ENCODE measurements at places on chromosomes 2 and 18.
A peak's percentile ranks its signal among the peaks of the same experiment; 100 is the strongest.

DNA sequence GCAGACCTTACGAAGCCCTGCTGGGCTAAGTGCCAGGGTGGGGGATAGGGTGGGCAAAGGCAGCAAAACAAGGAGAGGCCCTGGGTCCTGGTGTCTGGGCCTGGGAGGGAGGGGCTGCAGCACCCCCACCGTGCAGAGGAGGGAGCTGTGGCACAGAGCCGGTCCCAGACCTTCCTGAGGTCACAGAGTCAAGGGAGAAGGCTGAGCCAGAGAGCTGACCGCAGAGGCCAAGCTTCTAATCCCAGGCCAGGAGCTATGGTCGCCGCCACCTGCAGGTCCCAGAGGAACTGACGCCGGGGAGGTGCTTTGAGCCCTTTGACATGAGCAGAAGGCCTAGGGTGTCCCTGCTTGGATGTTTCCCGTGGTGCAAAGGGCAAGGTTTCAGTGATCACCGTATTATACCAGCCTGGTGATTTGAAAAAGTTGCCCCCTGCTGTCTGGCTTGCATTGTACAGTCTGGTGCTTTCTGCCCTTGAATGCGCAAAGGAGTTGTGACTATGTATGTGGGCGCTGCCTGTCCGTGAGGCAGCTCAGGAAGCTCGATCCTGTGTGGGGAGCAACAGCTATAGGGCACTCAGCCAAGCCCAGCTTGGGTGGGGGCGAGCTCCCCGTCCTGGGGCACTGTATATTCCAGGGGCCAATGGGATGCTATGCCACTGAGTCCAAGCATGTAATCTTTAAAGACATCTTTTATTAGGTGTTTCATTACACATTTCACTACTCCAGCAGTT, 44.3 kb downstream of the EDAR start:
- DNase-seq: no peak

GRCh38 chr2:175004980-175005732, at the start of gene CHN1:
TSS of gene CHN1 (minus strand) at chr2:175005381. CDS start at chr2:175004912, 469 bp downstream.
- DNase-seq: peak; percentile 86

DNA sequence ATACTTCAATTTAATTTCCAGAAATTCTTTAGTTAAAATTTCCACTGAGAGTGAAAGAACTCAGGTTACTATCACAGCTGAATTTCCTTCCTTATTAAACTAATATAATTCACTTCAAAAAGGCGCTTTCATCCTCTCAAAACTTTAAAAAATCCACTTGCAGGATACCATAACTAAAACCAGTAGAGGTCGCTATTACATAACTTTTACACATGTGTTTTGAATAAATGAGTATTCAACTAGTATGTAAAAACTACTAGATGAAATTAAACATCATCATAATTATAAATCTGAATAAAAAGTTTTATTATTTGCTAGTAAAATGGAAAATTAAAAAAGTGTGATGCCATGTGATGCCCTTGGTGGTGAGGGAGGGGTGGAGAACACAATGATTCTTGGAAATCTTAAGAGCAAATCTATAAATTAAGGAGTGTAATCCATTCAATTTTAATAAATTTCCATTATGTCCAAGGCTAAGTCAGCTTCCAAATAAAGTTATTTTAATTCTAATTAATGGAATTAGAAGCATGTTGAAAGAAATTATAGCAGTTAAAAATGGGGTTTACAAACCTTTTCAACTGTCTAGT, 61.4 kb downstream of the SOS1 start:
- DNase-seq: no peak

GRCh38 chr2:191573216-191573615, 104.7 kb upstream of the NABP1 start:
- DNase-seq: no peak

- DNase-seq: no peak
These were observed 111.5 kb upstream of the LDLRAD4 start for GRCh38 chr18:13107074-13107473.

GRCh38 chr2:175621821-175622220, 380.2 kb downstream of the LNPK start:
- no peak for DNase-seq

DNA sequence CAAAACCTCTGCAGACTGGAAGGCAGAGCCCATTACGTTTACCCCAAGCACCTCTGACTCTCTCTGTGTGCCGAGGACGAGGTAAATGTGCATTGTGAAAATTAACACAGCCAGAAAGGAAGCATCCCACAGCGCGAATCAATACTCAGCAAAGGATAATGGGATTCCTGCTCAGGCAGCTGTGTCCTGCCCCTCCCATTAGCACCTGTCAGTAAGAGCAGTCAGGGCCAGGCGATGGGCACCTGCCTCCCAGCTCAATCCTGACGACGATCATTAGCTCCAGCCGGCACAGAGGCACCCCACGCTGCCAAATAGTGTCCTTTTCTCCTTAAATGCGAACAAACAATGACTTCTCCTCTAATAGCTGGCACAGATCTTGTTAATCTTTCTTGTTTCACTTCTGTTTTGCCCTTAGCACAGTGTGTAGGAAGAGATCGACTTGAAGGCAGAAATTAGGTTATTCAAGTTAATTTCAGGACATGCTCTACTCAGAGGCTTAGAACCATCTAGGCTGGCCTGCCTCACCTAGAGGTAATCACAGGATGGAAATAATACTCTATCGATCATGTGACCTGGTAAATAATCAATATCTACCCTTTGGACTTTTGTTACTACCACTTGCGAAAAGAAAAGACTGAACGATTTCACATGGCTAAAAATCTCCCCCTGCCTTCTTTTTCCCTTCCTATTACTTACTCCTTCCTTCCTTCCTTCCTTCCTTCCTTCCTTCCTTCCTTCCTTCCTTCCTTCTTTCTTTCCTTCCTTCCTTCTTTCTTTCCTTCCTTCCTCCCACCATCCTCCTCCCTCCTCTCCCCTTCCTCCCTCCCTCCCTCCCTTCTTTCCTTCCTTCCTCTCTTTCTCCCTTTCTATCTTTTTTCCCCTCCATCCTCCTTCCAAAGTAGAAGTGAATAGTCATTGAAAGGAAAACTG, 487.9 kb upstream of the ID2 start:
- no peak for DNase-seq

DNA sequence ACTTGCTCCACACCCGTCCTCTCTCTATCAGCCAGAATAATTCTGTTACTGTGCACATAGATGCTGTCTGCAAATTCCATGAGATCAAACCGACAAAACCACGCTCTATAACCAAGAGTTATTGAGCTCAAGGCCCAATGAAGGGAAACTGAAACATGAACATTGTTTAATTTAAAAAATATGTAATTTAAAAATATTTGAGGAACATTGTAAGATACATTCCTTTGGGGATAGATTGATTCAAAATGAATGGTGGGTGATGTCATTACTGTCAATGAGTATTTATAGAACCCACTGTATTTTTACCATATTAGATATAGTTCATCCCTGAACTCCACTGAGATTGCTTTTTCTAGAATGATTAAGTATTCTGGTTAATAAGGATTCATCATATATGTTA, 50.4 kb downstream of the NCKAP5 start:
- no peak for DNase-seq

- DNase-seq: no peak
These were observed 166.7 kb upstream of the ZEB2 start for GRCh38 chr2:144686518-144687215.

DNA sequence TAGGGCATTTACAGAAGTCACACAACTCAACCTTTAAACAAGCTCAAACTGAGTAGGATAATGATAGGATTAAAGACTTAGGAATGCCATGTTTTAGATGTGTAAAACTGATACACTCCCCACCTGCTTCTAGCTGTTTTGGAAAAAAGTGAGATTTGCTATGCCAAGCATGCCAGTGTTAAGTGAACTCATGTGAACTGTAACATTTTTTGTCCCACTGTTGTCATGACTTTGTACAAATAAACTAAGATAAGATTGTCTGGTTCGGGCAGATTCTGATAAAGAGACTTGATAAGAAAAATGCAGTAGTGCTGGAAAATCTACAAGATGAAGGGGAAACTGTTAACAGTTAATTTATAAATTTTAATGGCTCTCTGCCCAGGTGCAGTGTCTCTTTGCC, 66.5 kb downstream of the GLS start:
- no peak for DNase-seq

DNA sequence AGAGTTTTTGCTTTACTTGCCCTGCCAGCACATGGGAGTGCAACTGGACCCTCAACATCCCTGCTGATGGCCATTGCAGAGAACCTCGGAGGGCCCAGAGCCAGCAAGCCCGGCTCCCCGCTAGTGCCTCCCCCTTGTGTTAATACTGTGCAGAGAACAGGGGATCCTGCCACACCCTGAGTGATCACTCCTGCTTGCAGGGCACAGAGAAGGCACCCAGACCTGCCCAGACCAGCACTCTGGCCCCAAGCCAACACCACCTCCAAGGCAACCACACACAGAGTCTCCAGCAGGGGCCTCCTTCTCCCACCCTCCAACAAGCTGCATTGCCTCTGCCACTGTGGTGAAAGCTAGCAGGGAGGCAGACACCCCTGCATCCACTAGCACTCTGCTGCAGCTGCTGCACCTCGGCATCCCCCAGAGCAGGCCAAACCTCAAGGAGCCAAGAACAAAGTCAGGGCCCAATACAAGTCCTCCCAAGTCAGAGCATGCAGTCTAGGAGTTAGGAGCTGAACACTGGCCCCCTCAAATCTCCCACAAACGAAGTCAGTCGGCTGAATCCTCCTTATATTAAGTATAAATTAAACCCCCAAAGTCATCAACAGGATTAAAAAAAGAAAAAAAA, 157.7 kb downstream of the CCDC178 start:
- DNase-seq: no peak

DNA sequence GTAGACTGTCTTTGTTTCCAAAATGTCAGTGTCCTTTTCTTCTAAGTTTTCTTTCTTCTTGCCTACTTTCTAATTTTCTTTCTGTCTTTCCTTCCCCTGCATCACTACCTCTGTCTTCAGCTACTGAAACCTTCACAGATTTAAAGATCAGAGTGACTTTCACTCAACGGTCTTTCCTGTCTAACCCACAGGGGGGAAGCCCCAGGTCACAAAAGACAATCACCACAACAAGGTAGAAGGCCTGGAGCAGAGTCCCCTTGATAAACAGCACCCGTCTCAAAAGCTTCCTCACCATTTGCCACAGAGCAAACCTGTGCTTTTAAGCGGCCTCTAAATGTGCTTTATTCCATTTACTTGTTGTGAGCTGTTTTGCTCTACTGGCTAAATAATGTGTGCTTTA, 665.4 kb downstream of the BCL11A start:
- DNase-seq: no peak

GRCh38 chr18:55918444-55918843, 330.5 kb upstream of the TCF4 start:
- DNase-seq: no peak

GRCh38 chr2:222333397-222333796, 34.6 kb upstream of the PAX3 start:
- no peak for DNase-seq

GRCh38 chr2:95174031-95174542, 8.5 kb downstream of the ZNF2 start:
- DNase-seq: no peak

DNA sequence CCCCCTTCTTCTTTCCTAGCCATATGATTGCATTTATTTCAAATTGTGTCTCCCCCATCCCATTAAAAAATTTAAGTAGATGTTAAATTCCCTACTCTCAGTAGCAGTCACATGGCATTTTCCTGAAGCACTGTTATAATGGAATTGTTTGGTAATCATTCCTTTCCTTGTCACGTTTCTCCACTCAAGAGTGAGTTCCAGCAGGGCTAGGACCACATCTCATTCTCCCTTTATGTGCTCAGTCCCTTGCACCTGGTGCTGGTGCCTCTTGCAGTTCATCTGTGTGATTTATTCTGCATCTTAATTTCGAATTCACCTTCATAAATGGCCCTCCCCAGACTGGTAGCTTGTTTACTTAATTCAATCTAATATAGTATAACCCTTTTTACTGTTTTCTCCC, 70.3 kb upstream of the NOSTRIN start:
- DNase-seq: no peak

DNA sequence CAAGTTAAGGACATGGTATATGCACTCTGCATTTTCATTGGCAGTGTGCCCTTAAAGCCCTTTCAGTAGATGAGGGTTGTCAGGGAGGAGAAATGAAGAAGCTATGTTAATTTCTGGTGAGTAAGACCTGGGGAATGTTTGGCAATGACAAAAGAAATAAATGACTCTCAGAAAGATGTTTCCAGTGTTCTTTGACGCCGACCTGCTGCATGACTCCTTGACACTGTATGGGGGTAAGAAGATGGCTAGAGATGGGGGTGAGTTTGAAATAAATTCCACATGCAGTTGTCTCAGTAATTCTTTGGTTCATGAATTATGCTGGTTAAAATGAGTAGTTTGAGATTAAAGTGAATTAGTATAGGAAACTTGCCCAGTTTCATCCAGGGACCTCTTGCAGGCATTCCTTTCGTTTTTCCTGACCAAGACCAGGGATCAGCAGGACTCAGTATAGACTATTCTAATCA, 5.9 kb downstream of the CCDC121 start:
- DNase-seq: no peak

GRCh38 chr18:47150824-47151366, 595 bp upstream of the HDHD2 start:
- no peak for DNase-seq

DNA sequence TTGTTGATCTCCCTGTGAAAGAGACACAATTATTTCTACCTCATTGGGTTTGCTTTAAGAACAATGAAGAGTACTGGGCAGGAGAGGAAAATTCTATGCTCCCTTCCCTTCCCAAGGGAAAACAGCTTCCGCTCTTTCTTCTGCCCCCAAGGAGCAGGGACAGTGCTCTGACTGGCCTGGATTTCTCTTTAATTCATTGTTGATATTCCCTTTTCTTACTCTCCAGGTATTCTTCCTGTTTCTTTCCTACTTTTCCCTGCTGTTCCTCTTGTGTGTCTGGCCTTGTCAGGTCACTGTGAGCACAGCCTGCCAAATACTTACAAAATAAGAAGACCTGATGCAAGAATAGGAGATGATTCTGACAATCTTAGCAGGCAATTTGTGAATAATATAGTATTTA, 49.6 kb upstream of the SPAG16 start:
- no peak for DNase-seq

- DNase-seq: no peak
These were observed 45.2 kb upstream of the NYAP2 start for GRCh38 chr2:225354281-225354774.

- no peak for DNase-seq
These were observed 153.9 kb downstream of the INSIG2 start for GRCh38 chr2:118242216-118242615.

GRCh38 chr2:191666732-191667131, 11.2 kb upstream of the NABP1 start:
- no peak for DNase-seq
